Gastroesophageal sphincter (tissue), 4 donors: ENCODE measurements at places on chromosomes 4 and X. TPM values are rescaled to one million over a fixed set of nuclear protein-coding genes. Genes with fewer than 3 reads are reported as not detected.

- ATAC-seq, result no peak
Measured at GRCh38 chr4:122541996-122542395, 78.9 kb downstream of the IL21 start.

DNA sequence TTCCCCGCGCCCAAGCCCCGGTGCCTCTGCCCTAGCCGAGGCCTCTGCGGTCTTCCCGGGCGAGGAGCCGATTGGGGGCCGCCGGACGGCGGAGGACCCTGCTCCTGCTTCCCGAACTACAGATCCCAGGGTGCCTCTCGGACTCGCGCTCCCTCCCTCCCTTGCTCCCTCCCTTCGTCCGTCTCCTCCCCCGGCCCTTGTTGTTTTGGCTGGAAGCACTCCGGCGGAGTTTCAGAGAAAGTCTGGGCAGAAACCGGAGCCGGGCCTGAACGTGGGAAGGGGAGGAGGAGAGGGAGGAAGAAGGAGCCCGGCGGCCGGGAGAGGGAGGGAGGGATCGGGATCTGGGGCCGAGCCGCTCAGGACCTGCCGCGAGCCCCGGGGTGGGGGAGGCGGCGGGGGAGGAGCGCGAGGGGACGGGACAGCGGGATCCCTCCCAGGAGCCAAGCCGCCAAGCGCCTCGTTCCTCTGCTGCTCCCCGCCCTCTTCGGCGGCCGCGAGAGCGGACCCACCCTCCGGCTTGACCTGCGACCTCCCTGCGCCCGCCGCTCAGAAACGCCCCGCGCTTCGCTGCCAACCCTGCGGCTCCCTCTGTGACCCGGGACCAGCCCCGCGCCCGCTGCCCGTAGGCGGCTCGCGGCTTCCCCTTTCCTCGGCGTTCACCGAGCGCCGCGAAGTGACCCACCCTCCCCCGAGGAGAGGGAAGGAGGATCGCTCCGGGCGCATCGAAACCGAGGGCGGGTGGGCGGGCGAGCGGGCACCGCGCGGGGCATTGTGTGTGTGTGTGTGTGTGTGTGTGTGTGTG, 496 bp upstream of the GAB1 start:
- ATAC-seq, result peak; percentile 92

- no peak for ATAC-seq
Measured at GRCh38 chr4:83115000-83115399, 471 bp upstream of the PLAC8 start.

- ATAC-seq, result no peak
Measured at GRCh38 chrX:154426916-154427770, 1.3 kb upstream of the ATP6AP1 start.

STK32B gene
- 2.1 TPM for total RNA-seq

DNA sequence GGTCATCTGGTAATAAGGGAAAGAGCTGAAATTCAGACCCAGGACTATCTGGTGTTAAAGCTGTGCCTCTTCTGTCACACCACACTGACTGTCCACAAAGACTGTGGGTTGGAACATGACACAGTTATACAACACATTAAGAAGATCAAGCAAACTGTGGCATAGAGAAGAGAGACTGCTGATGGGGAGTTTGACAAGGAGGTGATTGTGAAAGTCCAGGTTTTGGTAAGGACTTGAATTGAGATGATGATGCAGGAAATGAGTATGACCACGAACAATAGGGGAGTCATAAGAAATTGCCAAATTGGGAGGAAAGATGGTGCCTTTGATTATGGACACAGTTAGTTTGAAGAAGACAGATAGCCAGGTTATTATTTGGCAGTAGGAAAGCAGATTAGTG, 163.4 kb downstream of the PDGFRA start:
- no peak for ATAC-seq

DNA sequence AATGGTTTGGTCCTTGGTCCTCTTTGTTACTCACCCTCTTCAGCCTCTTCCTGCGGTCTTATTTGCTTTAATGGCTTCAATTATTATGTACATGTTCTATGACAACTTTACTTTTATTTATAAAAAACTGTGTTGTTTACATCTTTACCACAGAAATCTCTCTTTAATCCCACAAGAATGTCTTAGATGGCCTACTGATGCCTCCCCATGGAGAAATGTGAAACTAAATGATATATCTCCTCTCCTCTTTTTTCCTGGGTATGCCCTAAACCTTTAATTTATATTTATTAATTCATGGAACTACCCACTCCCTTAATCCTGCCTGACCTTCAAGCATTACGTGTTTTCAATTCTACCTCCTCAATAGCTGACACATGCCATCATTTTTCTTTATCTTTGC, 573.2 kb downstream of the CENPC start:
- ATAC-seq, result no peak

DNA sequence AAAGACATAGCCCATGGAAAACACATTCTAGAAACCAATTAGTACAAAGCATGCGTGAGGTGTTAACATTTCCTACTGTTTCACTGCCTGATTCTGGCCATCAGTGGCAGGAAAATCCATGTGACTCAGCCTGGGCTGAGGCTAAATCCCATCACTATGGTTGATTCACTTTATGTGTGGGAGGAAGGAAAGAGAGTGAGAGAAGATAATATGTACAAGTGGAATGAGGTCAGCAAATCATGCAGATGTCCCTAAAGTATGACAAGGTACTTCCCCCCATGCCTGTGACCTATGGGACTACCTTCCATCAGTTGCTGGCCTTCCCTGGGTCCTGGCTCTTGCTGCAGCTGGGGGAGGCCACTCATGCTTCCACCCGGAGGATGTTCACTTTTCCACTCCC, 64.2 kb upstream of the MAP3K15 start:
- no peak for ATAC-seq

- no peak for ATAC-seq
Measured at GRCh38 chrX:47625365-47625764, 4.4 kb downstream of the CFP start.

GRCh38 chr4:7890635-7891393, 48.8 kb downstream of the AFAP1 start:
- no peak for ATAC-seq

C4orf50 gene
- total RNA-seq, result under 0.01 TPM

GRCh38 chrX:125953814-125954213, 212.3 kb downstream of the DCAF12L2 start:
- ATAC-seq, result no peak

CLDN2 gene
- total RNA-seq, result not detected

DNA sequence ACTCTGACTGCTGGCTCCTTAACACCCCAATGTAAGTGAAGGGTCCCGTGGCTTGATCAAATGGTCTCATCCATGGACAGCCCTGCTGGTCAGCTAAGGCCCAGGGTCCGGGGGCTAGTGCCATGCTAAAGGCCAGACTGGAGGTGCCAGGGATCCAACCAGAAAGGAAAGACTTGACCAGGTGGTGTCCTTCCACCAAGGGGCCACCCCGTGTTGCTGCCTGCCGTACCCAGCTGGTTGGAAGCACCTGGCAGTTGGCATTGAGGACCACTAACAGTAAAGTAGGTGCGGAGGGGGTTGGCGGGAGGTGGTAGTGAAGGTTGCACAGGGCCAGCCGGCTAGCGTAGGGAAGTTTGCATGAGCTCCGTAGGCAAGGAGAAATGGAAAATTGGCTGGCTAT, 1.7 kb upstream of the IL1RAPL2 start:
- ATAC-seq, result no peak

- ATAC-seq, result no peak
Measured at GRCh38 chr4:15906020-15906443, 32.5 kb downstream of the FGFBP1 start.

- ATAC-seq, result no peak
Measured at GRCh38 chr4:152102436-152103000, 341.7 kb upstream of the GATB start.

- no peak for ATAC-seq
Measured at GRCh38 chrX:10169175-10169574, 12.4 kb downstream of the CLCN4 start.

GRCh38 chr4:173486714-173487392, 43.2 kb downstream of the HAND2 start:
- peak; percentile 30 for ATAC-seq

NHSL2 gene
- 35.8 TPM for total RNA-seq

DNA sequence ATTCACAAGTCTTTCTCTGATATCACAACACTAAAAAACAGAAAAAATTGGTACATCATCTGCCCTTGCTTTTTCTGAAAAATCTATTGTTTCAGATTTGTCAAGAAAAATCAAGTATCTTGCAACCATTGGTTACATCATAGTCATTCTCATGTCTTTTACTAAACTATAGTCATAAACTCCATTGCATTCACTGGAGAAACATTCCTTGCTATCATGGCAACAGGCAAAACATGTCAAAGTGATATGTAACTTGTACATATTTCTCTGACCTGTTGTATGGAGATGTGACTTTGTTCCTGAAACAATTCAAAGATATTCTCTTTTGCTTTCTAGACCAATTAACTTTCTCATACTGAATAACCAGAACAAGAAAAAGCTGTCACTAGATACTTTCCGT, 121.9 kb upstream of the ANK2 start:
- ATAC-seq, result peak; percentile 52

DNA sequence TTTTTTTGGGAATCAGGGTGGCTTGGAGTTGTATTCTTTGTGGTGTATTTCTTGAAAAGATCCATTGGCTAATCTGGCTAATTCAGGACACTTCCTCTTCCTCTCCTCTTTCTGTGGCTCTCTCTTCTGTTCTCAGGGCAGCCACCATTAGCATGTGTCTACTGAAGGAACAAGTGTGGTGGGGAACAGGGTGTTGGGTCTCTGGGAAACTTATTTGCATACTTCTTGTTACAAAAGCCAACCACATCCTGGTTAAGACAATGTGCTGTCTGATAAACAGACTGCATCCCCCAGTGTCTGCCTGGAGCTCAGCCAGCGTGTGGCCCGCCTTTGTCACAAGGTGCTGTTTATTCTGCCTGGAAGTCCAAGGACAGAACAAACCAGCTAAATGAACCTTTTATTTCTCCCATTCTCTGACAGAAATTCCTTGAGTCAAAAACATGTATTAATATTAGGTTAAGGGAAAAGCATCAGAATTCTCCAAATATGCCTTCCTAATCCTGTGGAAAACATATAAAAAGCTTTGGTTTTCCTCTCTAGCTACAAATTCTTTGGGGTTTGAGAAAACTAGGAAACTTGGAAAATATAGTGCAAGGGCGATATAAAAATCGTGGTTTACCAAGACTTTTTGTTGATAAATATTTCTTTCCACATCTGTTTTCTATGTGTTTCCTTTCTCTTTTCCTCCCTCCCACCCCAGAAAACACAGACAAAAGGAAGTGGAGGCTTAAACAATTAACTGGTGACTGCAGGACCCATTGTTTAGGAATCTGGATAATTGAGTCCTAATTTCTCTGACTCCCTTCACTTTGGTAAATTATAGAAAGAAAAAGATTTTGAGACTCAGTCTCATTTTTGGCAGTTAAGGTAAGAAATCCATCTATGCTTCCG, 203.6 kb downstream of the SPRY1 start:
- peak; percentile 67 for ATAC-seq

- ATAC-seq, result no peak
Measured at GRCh38 chr4:156442912-156443311, 489.2 kb upstream of the CTSO start.

- no peak for ATAC-seq
Measured at GRCh38 chrX:39258331-39258730, 457.1 kb downstream of the MID1IP1 start.

AREG gene
- total RNA-seq, result 3.6 TPM

DNA sequence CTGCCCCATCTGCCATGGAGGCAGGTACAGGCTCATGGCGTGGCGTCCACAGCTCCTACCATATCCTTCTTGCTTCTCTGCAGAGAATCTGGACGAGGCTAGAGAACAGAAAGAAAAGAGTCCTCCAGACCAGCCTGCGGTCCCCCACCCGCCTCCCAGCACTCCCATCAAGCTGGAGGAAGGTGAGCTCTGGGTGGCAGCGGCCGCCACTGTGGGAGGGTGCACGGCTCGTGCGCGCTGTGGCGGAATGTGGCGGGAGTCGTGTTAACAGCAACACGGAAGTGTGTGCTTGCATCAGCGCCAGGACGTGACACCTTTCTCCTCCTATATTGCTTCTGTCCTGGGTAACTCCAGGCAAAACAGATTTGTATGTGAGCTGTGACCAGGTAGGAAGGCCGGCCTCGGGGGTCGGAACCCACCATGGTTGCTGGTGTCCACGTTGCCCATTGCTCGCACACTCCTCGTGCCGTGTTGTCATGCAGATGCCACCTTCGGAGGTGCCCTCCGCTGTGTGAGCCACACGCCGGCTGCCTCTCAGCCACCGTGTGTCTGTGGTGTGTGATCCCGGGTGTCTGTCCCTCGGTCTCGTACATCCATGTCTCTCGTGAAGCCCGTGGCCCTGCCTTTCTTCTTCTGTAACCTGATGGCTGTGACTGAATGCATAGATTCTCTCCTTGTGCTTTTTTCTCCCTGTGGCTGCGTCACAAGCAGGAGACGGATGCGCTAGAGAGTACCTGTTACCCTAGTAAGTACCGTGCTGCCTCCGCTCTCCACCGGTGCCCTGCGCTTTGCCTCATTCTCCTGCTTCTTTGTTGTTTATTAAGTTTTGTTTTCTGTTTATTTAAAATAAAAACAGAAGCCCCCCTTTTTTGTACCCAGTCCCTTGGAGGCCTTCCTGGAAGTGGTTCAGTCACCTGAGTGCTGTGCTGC, 37.0 kb downstream of the NOP14 start:
- ATAC-seq, result no peak

DNA sequence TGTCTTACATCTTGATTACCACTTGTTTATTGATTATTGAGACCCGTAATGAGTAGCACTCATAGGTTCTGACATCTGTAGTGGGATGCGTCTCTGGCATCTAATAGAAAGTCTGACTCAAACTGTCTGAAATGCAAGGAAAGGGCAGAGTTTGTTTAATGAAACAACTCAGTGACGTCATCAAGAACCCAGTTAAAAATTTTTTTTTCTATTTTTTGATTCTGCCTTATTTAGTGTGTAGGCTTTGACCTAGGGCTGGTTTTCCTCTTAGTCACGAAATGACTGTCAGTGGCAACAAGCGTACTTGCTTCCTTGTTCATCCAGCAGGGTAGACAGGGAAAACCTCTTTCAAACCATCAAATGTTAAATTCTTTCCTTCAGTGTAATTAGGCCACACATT, 3.1 kb upstream of the CDKL5 start:
- ATAC-seq, result no peak

DNA sequence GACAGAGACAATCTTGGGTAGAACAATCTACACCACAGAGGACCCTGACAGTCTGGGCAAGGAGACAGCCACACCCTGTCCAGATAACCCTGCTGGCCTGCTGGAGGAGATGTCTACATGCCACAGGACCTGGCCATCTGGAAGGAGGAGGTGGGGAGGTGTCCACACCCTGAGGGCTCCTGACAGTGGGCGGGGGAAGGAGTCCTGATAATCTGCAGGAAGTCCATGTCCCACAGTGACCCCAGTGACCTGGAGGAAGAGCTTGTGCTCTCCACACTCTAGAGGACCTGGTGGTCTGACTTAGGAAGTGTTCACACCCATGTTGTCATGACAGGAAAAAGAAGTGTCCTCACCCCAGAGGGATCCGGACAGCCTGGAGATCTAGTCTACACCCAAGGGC, 5.5 kb downstream of the SUV39H1 start:
- no peak for ATAC-seq

- no peak for ATAC-seq
Measured at GRCh38 chrX:9352243-9352642, 112.6 kb upstream of the TBL1X start.

GRCh38 chr4:174181827-174182226, 101.6 kb downstream of the FBXO8 start:
- no peak for ATAC-seq

GRCh38 chr4:55078987-55079386, 46.4 kb downstream of the KDR start:
- peak; percentile 60 for ATAC-seq

CT45A1 gene
- total RNA-seq, result not detected

GRCh38 chr4:107721436-107722100, 1.5 kb upstream of the PAPSS1 start:
- no peak for ATAC-seq
